HT-29 (cell line): ENCODE measurements at places on chromosomes 16 and 17. TPM values are rescaled to one million over a fixed set of nuclear protein-coding genes. Genes with fewer than 3 reads are reported as not detected.
A peak's percentile ranks its signal among the peaks of the same experiment; 100 is the strongest.

- no peak for DNase-seq
Measured at GRCh38 chr17:4427505-4427904, 6.2 kb upstream of the SPNS3 start.

DNA sequence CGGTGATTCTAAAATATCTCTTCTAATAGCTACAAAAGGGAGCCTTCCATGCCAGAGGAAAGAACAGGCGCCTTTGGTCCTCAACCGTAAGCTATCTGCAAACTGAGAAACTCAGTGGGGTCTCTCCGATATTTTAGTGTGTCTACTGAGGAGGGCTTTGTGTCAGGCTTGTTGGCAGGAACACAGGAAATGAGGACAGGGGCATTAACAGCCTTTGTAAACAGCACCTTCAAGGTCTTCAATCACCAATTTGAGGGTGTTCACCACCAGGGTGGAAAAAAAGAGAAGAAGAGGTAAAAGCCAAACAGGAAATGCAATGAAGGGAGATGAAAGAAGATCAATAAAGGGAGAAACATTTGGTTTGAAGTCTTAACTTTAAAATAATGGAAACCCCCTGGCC lies 580.1 kb upstream of the SALL1 start:
- DNase-seq = no peak

DNA sequence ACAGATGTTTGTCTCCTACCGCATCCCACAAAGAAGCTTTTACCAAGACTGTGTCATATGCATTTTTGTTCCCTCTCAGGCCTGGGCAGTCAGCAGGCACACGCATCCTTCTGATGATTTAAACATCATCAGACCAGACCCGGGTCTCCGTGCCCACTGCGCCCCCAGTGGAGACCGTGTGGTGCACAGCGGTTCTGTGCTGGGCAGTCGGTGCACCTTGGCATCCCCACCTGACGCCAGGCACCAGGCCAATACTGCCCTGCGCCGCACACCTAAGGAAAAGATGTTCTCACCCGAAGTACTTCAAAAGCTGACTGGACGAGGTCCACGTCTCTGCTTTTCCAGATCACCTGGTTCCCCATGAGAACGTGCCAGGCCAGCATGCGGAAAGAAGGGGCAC lies 10.6 kb upstream of the PLD6 start:
- DNase-seq = no peak

DNA sequence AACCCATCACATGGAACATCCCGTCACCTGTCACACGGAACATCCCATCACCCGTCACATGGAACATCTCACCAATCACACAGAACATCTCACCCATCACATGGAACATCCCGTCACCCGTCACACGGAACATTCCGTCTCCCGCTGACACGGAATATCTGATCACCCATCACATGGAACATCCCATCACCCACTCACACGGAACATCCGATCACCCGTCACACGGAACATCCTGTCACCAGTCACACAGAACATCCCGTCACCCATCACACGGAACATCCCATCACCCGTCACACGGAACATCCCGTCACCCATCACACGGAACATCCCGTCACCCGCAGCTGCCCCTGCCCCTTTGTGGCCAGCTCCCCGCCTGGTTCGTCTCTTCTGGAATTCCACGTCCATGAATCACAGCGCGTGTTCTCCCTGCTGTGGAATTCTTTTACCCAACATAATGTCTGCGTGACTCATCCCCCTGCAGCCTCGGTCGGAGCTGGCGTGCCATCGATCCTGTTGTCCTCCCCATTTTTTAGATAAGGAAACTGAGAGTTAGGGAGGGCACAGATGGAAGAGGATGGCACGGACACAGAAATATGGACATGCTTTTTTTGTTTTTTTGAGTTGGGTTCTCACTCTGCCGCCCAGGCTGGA lies 5.6 kb downstream of the CPNE7 start:
- DNase-seq = no peak

DNA sequence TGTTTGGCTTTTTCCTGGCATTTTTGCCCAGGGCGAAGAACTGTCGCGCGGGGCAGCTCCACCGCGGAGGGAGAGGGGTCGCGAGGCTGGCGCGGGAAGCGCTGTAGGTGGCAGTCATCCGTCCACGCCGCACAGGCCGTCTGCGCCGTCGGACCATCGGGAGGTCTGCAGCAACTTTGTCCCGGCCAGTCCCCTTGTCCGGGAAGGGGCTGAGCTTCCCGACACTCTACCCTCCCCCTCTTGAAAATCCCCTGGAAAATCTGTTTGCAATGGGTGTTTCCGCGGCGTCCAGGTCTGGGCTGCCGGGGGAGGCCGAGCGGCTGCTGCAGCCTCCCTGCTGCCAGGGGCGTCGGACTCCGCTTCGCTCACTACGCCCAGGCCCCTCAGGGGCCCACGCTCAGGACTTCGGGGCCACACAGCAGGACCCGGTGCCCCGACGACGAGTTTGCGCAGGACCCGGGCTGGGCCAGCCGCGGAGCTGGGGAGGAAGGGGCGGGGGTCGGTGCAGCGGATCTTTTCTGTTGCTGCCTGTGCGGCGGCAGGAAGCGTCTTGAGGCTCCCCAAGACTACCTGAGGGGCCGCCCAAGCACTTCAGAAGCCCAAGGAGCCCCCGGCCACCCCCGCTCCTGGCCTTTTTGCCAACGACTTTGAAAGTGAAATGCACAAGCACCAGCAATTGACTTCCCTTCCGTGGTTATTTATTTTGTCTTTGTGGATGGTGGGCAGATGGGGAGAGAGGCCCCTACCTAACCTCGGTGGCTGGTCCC lies 2.3 kb upstream of the CBX4 start:
- no peak for DNase-seq

DNA sequence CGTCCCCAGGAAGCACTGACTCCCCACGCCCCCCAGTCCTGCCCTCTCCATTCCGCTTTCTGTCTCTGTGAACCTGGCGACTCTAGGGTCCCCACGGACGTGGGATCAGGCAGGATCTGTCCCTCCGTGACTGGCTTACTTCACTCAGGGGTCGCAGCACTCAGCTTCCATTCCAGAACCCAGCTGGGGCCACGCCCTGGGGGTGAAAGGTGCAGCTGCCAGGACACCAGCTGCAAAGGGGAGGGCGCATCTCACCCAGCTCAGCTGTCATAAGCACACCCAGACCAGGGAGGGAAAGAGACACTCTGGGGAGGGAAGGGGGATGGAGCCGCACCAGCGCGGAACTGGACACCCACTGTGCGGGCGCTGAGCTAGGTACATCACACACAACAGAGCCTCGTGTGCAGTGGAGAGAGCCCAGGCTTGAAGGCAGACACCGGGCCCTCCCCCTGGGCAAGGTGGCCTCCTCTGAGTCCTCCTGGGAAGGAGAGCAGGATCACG lies 18.5 kb upstream of the HEXD start:
- DNase-seq = no peak

- no peak for DNase-seq
Measured at GRCh38 chr17:73902416-73903181, 258.4 kb upstream of the SDK2 start.

DNA sequence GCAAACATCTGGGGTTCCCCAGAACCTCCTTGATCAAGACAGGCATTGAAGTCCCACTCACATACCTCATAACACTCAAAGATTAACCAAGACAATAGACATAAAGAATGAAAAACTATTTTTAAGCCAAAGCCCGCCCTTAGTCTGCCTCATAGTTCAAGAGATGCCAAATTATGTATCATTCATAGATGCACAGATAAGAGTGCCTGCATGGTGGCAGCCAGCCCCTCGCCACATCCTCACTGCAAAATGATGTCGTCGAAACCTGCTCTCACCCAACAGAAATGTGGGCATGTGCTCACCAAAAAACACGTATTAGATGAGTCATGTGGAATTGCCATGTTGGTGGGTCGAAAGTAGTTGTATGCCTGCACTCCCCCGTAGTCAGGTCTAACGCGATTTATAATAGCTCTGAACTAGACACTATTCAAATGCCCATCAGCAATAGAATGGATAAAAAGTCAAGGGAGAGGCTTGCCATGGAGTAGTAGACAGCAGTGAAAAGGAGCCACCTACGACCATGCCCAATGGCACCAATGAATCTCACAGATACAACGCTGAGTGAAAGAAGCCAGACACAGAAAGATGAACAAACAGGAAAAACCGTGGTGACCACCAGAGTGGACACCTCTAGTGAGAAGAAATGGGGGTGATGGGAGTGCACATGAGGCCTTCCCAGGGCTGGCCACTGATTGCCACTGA lies 64.8 kb downstream of the C16orf95 start:
- no peak for DNase-seq

DNA sequence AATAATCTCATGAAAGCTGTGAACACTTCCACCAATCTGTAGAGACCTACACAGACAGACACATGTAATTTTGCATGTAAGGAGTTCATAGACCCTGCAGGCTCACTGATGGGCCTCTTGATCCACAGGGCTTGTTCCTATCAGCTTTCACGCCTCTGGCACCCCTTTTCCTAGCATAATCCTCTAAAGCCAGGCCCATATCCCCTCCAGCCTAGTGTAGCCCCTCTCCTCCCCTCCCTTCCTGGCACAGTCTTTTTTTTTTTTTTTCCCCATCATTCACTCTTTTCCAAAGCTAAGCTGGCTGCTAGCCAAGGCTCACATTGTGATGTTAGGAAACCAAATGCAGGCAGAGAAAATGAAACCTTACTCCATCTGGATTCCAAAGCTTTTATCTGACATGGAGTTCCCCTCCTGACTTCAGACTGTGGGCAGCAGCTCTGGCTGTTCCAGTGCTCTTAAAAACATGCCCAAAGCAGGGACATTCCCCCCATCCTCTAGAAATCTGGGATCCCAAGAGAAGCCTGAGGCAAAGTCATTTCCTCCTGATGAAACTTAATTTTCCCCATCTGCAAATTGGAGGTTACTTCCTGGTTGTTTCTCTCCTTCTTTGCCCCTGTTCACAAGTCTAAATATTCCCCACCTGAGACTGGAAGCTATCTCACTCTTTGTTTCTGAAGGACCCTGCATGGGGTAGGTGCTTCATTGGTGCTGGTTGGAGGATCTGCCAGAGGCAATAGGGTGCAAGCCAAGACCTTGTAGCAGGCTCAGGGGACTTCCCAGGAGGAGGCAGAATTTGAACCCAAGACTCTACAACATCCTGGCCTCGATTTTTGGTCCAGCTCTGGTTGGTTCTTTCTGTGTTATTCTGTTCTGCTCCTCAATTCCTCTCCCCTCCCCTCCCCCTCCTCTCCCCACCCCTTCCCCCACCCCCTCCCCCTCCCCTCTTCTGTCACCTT lies 9.9 kb upstream of the CCL5 start:
- DNase-seq = no peak

DNA sequence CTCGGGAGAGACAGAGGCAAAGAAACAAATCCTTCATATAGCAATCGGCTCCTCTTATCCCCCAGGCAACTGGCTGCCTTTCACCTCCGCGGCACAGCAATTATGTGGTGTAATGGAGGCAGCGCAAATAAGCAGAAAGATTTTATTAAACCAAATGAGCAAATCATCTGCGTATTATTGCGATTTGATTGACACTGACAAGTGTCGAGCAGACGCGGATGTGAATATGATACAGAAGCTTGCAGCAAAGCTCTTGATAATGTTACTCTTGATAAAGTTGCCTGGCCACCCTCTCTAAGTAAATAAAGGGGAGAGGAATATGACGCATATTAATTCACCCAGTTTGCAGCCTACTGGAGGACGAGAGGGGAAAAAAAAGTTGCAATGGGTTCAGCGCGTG lies 26.5 kb upstream of the AKTIP start:
- DNase-seq = no peak

DNA sequence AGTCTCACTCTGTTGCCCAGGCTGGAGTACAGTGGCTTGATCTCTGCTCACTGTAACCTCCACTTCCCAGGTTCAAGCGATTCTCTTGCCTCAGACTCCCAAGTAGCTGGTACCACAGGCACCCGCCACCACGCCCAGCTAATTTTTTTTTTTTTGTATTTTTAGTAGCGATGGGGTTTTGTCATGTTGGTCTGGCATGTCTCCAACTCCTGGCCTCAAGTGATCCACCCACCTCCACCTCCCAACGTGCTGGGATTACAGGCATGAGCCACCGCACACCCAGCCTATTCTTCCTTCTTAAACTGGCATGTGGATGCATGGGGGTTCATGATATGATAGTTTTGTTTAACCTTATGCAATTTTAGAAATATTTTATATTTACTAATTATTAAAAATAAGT lies 39.4 kb upstream of the VWA3A start:
- DNase-seq = no peak

DNA sequence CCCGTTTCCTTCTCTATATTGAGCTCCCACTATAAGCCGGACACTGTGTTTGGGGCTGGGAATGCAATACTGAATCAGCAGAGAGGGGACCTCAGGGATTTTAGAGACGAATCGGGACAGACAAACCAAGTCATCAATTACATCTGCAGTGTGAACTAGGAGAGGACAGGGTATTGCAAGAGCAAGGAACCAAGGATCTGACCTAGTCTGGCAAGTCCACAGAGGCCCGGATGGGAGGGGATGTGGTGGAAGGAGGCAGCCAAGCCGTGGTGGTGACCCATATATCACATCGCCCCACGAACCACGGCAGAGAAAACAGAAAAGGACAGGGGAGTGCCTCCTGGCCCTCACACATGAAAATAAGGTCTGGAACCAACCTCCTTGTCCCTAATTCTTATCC lies 28.1 kb upstream of the NXPH3 start:
- DNase-seq = no peak

DNA sequence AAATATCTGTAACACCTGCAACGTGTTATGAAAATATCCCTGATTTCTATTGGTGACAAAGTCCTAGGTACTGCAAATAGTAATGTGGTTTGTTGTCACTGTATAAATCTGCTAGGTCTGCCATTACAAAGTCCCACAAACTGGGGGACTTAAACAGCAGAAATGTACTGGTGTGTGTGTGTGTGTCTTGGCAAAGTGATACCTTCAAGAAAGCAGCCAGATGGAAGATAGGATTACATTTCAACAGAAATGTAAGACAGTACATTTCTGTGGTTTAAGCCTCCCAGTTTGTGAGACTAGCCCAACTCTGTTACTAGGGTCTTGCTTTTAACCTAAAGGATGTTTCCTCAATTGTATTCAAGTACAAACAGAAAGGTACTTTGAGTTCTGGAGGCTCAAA lies 531.7 kb downstream of the NPIPA7 start:
- no peak for DNase-seq

DNA sequence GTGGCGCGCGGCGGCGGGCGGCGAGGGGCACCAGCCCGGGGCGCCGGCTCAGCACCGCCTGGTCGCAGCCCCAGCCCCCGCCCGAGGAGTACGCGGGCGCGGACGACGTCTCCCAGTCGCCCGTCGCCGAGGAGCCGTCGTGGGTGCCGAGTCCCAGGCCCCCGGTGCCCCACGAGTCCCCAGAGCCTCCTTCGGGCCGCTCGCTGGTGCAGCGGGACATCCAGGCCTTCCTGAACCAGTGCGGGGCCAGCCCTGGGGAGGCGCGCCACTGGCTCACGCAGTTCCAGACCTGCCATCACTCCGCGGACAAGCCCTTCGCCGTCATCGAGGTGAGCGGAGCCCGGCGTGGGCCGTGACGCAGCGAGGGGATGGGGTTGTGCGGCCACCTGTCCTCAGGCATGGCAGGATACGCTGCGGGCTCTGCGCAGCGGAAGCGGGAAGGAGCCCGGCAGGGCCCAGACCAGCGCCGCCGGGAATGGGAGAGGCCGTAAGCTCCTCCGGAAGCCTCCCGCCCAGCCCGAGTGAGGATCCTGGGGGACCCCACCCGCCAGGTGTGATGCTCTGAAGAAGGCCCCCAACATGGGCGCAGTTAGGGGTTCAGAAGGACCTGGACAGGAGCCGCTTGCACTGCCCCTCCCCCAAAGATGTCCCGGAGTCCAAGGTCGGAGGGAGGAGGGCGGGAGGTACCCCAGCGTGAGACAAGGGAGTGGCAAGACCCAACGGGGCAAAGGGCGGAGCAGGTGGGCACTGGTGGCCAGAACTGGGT lies 522 bp downstream of the NAGS start:
- DNase-seq = peak; percentile 28

- no peak for DNase-seq
Measured at GRCh38 chr16:8620535-8620934, 963 bp upstream of the METTL22 start.

Gene MYH8
- not detected in 2 replicates for total RNA-seq

Gene GUCY2D
- 0.03 TPM in 1 of 2 replicates, not detected in the other for total RNA-seq

Gene CSH2
- total RNA-seq = not detected in 2 replicates
